ENCODE measurements at places on chromosomes 2 and 18.

- DNase-seq, result no peak
Measured at GRCh38 chr18:36128907-36129299, 237 bp downstream of the SLC39A6 start.

DNA sequence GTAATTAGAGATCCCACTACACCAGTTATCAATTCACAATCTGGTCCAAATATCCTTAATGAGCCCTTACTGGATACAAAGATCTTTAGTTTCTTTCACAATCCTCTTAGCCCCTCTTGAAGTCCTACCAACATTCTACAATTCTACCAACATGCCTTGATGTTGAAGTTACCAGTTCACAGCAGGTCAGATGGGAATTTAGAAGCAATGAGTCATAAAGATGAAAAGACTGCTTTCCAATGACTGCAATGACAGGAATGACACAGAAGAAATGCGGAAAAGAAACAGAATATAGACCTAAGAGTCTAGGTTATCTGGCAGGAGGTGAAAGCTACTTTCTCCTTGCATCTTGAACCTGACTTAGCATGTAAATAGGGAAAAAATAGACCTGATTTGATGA, 24.5 kb downstream of the RTTN start:
- no peak for DNase-seq

DNA sequence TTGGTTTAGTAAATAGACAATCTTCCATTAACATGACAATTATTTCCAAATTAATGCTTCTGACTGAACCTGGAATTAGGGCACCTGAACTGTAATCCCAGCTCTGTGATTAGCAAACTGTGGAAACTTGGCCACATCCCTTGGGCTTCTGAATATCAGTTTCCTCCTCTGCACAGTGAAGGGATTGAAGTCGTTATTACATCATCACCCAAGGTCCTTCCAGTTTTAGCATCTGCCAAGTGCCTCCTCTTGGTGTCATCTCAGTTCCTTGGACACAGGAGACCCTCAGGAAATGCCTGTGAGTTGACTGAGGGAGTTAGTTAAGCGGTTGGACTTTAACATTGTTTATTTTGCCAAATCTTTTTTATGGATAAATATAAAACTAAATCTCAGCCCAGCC, 64.8 kb downstream of the MOGAT1 start:
- DNase-seq, result no peak

- no peak for DNase-seq
Measured at GRCh38 chr2:101361522-101361921, 25.8 kb downstream of the CREG2 start.

DNA sequence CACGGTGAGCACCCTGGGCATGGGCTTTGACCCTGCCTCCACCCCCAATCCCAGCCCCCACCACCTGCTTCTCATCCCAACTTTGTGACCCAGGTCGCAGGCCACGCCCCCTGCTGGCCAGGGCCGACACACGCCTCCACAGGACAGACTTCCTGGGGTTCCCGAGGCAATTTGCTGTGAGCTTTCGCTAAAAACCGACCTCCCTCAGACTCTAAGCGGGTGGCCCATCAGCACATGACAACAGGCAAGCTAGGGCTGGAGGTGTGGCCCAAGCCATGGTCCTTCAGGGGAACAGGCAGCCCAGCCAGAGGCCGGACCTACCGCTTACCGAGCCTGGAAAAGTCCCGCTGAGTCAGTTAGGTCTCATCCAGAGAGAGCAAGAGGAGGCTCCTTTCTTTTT, 31.9 kb downstream of the C1QL2 start:
- no peak for DNase-seq

DNA sequence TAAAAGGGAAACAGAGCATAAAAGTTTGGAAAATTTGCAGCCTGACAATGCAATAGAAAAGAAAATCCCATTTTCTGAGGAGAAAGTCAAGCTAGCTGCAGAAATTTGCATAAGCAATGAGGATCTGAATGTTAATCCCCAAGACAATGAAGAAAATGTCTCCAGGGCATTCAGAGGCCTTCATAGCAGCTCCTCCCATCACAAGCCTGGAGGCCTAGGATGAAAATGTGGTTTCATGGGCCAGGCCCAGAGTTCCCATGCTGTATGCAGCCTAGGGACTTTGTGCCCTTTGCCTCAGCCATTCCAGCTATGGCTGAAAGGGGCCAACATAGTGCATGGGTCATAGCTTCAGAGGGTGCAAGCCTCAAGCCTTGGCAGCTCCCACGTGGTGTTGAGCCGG, 10.3 kb upstream of the SCN1A start:
- DNase-seq, result no peak

GRCh38 chr2:206422493-206422892, 20.8 kb upstream of the ADAM23 start:
- DNase-seq, result no peak

DNA sequence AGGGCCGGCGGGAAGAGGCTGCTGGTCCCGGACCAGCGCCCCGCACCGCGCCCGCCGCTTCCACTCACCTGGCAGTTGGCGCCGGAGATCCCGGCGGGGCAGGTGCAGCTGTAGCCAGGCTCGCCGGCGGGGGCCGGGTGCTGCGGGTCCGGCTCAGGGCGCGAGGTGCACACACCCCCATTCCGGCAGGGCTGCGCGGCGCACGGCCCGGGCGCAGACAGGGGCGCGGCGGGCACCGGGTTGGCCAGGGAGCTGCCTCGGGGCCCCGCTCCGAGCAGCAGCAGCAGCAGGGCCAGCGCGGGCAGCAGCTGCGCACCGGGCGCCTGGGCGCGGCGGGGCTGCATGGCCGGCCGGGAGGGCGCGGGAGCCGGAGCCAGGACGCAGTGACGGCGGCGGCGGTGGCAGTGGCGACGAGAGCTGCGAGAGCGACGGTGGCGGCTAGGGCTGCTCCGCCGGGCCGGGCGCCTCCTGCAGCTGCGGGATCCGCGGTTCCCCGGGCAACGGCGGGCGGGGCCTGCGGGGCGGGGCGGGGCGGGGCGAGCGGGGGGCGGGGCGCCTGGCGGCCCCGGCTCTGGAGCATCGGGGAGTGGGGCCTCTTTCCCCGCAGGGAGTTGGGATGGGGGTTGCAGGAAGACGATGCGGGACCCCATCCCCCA, at the start of gene DNER:
DNER (minus strand) TSS at position 476 of the 656 bp plus-strand sequence; CDS start at position 344, 132 bp downstream.
- DNase-seq, result no peak

DNA sequence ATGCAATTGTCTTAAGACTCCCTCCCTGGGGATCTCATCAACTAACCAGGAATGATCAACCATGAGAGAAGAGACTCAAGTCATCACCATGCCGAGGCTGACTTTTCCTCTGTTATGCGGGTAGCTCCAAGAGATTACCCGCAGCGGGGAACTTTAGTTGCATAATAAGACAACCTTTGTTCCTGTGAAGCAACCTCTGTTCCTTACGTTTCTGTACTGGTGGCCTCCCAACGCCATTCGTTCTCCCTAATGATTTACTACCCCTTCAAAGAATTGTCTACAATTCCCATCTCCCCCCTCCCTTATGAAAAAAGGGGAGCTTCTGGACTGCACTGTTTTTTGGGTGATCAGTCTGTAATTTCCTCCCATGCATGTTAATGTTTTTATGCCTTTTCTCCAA, 66.1 kb upstream of the LRPPRC start:
- no peak for DNase-seq

DNA sequence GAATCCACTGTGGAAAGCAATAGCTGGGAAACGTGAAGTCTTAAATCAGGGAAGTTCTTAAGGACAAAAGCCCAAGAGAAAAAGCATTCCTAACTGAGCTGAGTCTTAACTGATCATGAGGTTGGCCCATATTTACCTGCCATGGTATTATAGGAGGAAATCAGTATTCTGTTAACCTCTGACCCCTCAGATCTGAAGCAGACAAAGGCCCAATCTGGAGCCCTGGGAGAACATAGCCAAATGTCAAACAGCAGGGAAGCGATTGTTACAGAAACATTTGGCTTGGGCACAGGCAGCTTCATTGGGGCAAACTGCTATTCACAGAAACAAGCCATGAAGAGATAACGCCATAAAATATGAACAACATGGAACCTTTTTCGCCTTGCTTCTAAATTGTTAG, 18.8 kb downstream of the EPHA4 start:
- no peak for DNase-seq

DNA sequence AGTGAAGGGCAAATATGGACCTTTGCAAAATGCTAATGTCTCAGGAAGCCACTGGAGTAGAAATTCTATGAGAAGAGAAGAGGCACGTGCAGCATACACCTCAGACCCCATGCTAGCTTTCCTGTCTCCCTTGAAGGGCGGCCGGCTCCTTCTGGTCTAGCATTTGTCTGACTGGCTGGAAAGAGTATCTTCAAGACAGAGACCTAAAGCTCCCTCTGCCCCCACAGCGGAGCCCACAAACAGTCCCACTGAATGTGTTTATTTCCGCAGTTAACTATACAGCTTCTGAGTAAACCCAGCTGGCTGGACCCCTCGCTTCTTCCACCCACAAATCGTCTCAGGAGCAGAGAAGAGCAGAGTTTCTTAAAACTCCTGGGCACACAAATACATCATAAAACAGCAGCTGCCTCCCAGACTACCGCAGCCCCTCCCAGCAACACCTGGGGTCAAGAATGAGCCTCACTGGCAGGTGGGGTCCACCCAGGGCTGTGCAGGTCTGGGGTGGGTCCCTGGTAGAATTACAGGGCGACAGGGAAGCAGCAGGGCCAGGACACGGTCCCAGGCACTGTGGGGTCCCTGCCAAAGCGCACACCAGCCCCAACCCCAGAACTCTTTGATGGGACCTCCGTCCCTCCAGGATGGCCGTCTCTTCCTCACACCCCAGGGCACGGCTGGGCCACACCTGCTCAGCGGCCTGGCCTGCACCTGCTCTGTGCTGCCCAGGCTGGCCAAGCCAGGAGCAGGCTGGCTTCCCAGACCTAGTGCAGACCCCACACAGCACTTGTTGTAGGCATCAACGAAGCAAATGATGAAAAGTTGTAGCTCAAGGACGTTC, 103.8 kb downstream of the PXDN start:
- DNase-seq, result no peak

DNA sequence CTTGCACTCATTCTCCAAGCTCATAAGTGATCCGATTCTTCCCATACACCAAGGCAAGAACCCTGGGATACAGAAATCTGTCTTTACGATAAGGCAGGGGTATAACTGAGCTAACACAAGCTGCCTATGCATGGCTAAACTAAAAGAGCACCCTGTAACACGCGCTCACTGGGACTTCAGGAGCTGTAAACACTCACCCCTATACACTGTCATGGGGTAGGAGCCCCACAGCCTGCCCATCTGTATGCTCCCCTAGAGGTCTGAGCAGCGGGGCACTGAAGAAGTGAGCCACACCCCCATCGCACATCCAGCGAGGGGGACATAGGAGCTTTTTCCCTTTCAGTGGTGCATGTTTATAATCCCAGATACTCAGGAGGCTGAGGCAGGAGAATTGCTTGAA, 46.7 kb downstream of the METTL8 start:
- DNase-seq, result no peak

GRCh38 chr18:70333316-70333715, 44.5 kb downstream of the SOCS6 start:
- no peak for DNase-seq

- DNase-seq, result no peak
Measured at GRCh38 chr2:168703926-168704325, 98.5 kb upstream of the NOSTRIN start.

- DNase-seq, result no peak
Measured at GRCh38 chr2:101328474-101329007, 20.0 kb upstream of the RNF149 start.

DNA sequence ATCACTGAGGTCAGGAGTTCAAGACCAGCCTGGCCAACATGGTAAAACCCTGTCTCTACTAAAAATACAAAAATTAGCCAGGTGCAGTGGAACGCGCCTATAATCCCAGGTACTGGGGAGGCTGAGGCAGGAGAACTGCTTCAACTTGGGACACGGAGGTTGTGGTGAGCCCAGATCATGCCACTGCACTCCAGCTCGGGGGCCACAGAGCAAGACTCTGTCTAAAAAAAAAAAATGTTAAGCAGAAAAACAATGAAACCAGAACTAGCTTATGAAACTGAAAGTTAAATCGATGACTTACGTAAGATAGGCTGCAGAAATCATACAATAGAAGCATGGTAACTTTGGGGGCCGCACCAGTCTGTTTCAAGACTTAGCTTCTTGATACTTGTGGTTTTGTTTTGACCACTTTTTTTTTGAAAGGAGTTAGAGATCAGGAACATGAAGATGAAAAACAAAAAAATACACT, 6.2 kb upstream of the GPR155 start:
- peak; percentile 16 for DNase-seq

DNA sequence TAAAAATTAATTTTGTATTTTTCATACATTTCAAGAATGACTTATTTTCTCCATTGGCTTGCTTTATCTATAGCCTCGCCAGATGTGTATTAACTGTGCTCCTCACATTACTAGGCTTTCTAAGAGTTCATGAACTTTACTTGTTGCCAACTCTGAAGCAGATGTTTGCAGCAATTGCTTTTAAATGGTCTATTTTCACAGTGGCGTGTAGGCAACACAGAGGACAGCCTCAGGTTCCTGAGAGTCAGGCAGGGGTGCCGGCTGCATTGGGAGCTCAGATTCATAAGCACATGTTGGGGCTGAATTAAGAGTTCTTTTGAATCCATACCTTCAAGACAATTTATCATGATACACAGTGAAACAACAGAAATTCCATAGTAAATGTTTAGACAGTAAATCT, 179.2 kb upstream of the PXDN start:
- DNase-seq, result no peak

DNA sequence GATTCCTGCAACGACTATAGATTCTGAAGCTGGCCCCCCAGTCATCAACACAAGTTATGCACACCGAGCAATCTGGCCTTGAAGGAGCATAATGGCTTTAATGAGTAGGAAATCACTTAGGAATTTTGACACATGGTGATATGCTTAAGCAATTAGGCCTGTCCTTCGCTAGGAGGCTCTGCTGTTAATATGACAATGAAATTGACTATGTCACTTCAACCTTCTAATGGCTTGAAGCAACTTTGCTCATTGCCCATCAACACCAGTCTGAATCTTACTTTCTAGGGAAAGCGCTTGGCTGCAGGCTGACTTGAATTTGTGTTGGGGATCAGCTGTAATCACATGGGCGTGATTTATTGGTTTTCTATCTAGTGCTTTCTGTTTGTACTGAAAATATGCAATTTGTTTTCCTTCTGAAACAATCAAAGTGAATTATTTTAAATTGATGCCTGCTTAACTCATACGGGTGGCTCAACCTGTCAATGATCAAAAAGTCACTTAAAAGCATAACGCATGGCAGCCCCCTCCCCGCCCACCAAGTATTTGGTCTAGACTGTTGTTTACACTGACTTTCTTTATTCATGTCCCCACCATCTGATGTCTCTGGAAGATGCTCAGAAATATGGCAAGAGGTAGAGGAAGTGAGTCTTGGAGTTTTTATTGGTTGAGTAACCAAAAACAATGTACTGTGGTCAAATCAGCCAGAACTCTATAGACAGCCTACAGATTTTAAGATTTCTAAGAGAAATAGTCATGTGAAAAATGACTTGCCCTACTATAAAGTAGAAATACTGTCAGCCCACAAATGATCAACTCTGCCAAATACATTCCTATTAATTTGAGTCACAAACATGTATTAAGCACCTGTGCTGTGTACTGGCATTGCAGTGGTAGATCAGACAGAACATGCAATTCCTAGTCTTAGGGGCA, 344.9 kb downstream of the RBM43 start:
- no peak for DNase-seq

Data from stimulated activated CD8-positive, alpha-beta memory T cell treated with anti-CD3 and anti-CD28 coated beads, Interleukin-7, amount 100 ng/mL, for 1 hour (primary cell).